Activated CD4-positive, alpha-beta T cell treated with anti-CD3 and anti-CD28 coated beads, Interleukin-2, Interleukin-6, amounts not matched to agents 100 ng/mL and 50 ng/mL, durations not matched to agents 16 hours and 8 hours (primary cell): ENCODE measurements at places on chromosomes 11 and 22.

- no peak for DNase-seq
These were observed 44.4 kb downstream of the SVIP start for GRCh38 chr11:22785251-22785650.

DNA sequence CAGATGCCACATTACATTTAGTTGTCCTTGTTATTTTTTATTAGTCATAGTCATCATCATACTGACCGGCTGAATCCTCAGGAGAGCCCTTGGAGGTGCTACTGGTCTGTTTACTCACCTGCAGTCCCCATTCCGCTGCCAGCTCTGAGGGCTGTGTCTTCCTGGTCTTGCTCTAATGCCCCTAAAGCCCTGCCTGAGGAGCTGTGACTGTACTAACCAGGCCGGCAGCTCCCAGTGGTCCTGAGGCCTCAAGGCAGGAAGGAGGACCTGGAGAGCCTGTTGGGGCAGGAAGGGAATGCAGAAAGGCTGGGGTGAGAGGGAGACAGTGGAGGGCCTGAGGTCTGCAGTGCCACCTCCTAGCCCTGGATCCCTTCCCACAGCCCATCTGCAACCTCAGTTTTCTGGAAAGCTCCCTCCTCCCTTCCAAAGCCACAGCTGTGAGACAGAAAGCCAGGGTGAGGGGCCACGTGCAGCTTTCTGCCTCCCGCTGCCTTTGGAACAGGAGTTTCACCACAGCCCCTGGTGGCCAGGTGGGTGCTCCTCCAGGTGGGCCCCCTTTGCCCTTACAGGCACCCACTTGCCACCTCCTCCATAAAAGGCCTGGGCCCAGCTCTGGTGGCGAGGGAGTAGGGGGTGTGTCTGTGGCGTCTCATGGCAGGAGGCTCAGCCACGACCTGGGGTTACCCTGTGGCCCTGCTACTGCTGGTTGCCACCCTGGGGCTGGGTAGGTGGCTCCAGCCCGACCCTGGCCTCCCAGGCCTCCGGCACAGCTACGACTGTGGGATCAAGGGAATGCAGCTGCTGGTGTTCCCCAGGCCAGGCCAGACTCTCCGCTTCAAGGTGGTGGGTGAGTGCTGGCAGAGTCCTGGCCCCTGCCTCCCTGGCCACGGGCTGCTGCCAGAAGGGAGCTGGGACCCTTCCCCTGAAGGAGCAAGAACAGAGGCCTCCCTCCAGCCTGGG, at the start of gene ZP1:
TSS of gene ZP1 (plus strand) at position 632 of the 960 bp plus-strand sequence. CDS start at position 652, 20 bp downstream.
- no peak for DNase-seq

DNA sequence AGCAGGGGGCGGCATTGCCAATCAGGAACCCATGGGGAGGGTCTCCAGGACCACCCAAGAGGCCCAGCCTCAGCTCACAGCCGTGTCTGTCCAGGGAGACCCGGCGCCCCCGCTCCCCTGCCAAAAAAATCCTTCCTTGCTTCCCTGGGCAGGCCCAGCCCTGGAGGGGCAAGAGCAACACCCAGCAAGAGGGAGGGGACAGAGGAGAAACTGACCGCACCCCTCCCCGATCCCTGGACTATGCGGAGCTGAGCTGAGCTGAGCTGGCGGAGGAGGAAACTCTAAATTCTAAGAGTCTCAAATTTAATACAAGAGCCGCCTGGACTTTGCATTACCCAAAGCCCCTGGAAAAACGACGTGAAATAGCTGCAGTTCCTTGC, 52.0 kb upstream of the SHISAL1 start:
- DNase-seq: no peak

- no peak for DNase-seq
These were observed 24.3 kb downstream of the STX3 start for GRCh38 chr11:59779487-59779886.

- no peak for DNase-seq
These were observed 12.7 kb upstream of the OR8K1 start for GRCh38 chr11:56333156-56333555.

DNA sequence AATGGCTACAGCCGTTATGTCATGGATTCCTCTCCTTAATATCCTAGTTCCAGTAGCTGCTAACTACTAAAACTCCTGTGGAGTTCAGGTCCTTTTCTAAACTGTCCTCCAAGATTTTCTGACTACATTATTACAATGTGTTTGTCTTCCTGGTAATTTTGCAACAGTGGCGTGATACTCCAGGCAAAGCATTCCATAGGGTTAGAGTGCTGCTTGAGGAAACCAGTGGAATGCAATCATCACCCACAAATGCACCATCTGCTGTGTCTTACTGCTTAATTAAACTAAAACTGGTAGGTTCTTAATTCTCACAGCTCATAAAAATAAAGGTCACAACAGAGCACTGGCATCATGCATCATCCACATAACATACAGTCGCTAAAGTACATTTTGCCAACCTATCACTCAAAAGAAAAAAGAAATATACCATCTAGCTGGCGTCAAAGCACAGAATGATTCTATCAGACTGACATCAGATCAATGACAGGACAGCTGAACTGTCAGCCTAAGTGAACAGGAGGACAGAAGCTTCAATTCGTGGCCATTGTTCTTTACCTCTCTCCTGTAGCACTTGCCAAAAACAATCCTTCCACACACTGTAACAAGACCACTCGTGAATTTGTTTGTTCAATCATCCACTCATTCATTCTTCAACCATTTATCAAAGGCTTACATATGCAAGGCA, 182.5 kb downstream of the CADM1 start:
- DNase-seq: no peak

DNA sequence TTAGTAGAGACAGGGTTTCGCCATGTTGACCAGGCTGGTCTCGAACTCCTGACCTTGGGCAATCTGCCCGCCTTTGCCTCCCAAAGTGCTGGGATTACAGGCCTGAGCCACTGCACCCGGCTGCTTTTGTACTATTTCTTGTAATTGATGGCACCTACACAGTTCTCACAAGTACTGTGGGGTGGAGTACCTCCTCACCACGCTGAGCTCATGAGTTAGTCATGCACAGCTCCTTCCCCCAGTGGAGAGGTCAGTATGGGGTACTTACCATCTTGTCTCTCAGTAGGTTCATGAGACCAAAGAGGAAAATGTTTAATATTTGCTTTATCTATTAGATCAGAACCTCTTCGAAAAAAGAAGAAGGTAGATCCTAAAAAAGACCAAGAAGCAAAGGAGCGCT, 2.1 kb downstream of the MRPL40 start:
- DNase-seq: no peak

DNA sequence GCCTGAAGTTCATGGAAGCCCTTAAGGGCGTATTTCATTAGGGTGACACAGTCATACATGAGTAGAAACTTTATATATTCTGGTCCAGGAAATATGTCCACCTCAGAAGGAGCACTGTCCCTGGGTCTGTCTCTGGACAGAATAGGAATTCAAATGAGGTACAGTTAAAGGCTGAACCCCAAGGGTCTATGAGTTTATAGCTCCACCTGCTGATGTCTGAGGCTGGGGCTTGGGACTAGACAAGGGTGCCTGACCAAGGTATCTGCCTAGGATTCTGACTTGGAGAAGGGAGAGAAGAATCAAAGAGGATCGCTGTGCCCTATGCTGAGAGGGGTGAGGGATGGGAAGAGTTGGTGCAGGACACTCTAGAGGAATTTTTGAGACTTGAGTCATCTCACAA, 14.9 kb downstream of the HEPHL1 start:
- no peak for DNase-seq

DNA sequence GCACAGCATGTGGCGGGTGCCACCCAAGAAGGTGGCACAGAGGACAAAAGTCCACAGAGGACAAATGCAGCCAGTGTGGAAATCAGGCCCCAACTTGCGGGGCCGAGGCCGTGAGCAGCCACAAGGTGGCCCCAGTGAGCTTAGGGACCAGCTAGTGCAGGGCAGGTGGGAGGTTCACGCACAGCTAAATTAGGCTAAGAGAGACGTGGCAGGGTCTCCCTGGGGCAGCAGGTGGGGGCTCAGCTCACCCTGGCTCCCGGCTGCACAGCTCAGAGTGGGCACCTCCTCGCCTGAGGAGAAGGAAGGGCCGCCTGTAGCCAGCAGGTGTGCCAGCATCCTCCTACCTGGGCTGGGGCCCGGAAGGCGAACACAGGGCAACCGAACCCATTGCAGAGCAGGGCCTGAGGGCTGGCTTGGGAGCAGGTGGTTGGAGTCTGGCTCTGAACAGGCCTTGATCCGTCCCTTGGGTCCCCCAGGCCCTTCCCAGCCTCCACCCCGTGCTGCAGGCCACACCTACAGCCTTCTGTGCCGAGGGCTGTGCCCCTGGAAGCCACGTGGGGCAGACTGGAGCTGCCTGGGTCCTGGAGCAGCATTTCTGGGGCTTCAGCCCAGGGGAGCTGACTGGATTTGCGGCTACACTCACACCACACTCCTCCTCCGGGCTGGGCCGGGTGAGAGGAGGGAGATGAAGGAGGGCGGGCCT, 26.1 kb upstream of the CELSR1 start:
- peak; percentile 84 for DNase-seq

DNA sequence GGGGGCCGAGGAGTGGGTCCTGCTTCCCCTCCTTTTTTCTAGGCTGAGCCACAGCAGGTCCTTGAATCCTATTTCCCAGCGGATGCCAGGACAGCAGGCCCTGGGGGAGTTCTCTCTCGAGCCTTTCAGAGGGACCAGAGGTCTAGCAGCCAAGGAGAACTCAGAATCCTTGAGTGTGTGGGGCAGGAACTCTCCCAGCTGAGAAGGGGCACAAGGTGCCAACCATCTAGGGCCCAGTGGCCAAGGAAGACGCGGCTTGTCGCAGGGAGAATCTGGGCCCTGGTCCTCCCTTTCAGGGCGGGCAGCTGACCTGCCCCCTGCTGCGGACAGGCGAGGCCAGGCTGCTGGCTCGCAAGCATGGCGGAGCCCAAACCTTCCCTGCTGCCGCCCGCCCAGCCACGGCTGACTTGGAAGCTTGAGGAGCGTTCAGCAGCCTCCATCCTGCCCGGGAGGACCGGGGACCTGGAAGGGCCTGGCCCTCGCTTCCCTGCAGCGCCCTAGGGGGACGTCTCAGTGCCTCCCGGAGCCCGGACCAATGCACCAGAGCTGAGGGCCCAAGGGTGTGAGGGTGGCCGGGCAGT, 972 bp upstream of the TSSC4 start:
- no peak for DNase-seq

- DNase-seq: no peak
These were observed 63.0 kb downstream of the GALNT18 start for GRCh38 chr11:11558826-11559225.

DNA sequence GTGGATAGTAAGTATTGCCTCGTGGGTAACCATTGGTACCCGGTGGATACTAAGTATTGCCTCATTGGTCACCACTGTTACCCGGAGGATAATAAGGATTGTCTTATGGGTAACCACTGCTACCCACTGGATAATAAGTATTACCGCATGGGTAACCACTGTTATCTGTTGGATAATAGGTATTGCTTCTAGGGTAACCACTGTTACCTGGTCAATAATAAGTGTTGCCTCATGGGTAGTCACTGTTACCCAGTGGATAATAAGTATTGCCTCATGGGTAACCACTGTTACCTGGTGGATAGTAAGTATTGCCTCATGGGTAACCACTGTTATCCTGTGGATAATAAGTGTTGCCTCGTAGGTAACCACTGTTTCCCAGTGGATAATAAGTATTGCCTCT, 22.6 kb upstream of the NXPE4 start:
- DNase-seq: no peak

DNA sequence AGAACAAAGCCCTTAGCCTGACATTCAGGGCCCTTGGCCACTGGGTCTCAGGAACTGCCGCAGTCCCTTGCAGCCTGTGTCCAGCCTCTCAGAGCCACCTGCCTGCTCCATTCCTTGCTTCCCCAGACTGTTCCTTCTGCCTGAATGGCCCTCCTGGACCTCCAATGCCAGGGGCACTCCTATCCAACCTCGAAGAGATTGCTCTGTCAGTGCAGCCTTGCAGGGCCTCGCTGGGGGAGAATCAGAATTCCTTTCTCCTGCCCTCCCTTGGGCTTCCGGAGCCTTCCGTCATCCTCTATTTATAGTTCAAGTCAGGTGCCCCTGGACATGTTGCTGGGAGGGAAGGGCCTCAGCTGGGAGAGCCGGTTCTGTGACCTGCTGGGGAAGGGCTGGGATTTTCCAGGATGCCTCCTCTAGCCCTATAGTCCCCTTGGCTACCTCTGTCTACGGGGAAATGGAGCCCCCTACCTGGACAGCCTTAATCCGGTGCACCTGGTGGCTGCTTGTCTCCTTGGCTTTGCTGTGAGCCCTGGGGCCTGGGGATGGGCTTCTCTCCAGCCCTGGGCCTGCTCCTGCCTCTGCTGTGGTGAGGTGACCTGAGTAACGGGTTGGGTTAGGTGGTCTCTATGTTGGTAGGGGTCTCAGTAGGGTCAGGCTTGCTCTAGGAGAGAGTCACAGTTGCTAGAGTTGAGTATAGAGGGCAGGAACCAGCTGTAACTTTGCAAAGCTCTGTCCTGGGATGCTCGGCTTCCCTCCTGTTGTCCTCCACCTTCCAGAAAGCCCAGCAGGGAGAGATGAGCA, 45.9 kb upstream of the SYT7 start:
- no peak for DNase-seq

DNA sequence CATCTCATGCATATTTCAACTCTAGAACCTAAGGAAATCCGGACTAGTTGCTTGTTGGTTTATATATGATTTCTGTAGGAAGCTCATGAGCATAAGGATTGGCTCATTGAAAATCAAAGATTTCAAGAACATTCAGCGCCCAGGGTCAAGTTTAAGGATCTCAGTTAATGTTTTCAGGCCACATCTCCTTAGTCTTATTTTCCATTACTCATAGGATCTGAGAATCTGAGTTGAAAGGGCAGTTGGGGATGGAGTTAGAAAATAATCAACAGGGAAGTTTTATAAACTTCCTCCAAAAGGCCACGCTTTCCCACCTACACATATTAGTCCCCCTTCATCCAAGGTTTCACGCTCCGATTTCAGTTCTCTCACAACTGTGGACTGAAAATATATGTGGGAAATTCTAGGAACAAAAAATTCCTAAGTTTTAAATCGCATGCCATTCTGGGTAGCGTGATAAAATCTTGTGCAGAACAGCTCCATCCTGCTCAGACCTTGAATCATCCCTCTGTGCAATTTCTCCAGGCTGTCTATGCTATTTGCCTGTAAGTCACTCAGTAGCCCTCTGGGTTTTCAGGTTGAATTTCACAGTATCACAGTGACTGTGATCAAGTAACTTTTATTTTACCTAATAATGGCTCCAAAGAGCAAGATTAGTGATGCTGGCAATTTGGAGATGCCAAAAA, 160.2 kb downstream of the KIRREL3 start:
- DNase-seq: no peak

DNA sequence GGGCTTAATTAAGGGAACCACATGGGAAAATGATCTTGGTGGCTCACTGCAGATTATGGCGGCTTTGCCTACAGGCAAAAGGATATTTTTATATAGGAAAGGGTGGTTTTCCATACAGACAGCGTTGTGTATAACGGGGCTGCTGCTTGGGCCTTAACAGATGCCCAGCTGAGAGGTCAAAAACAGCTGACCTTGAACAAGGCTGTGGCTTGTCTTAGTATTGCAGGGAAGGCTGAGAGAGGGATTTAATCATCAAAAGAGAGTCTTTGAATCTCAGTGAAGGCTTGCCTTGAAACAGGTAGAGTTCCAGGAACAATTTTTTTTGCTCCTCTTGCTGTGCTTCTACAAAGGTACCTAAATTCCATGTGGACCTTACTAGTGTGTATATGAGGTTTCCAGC, 301.6 kb upstream of the C11orf87 start:
- DNase-seq: no peak
